Activated naive CD8-positive, alpha-beta T cell treated with anti-CD3 and anti-CD28 coated beads, Interleukin-2, amount 10 ng/mL, durations not matched to agents 7 days and 5 days (primary cell): ENCODE measurements at places on chromosomes 13 and 19. TPM values are rescaled to one million over a fixed set of nuclear protein-coding genes. Genes with fewer than 3 reads are reported as not detected.

Gene CEACAM5
- total RNA-seq, result not detected

Gene F7
- 0.31 TPM for total RNA-seq

Gene ATG4D
- total RNA-seq, result 50.4 TPM

Gene OR7C1
- total RNA-seq, result not detected

Gene KIR3DL1
- not detected for total RNA-seq

Gene CDC42EP5
- total RNA-seq, result not detected

Gene ZNF497
- 2.1 TPM for total RNA-seq

Gene CEACAM21
- 75.5 TPM for total RNA-seq

Gene C19orf44
- total RNA-seq, result 3.3 TPM

Gene CERS4
- total RNA-seq, result 32.8 TPM

Gene ENOX1
- total RNA-seq, result not detected

Gene RGL3
- not detected for total RNA-seq

Gene GPC6
- not detected for total RNA-seq

Gene SYNGR4
- total RNA-seq, result not detected

Gene TEX26
- total RNA-seq, result not detected
